K562 (cell line): ENCODE measurements at places on chromosomes 11 and 22. TPM values are rescaled to one million over a fixed set of nuclear protein-coding genes. Genes with fewer than 3 reads are reported as not detected.

DNA sequence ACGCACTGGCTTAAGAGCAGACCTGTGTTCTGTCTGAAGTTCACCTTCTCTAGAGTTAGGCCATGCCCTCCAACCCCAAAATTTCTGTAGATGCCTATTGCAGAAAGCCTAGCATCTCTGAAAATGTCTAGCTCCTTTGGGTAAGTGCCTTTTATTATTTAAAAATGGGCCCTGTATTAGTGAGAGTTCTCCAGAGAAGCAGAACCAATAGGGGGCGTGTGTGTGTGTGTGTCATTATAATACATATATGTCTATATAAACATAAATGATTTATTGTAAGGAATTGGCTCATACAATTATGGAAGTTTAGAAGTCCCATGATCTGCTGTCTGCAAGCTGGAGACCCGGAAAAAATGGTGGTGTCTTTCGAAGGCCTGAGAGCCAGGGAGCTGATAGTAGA, 144.7 kb downstream of the TTC17 start:
- H3K4me3 ChIP-seq, result no peak overlapping the region
- no peak for DNase-seq
- no peak overlapping the region for H3K27ac ChIP-seq

DNA sequence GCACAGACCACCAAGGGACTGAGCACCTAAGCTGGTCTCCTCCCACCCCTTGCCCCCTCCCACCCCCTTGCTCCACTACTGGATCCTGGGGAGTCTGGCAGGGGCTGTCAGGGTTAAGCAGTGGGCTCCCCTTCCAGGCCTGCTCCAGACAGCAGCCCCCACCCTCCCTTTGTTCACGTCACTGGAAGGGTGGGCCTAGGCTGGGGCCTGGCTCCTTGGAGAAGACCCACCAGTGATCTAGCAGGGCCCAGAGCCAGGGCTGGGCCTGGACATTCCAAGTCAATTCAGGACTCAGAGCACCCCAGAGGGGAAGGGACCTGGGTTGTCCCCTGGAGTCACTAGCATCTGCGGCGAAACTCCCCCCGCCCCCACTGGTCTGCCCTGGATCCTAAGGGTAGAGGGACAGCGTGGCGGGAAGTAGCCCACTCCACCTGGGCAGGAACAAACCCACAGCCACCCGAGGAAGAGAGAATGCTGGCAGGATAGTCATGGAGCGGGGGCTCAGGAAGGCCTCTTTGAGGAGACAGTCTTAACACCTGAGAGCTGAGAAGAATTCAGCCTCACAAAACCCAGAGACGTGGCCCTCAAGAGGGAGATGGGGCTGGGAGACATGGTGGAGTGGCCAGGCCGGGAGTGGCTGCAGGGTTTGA, 45.8 kb downstream of the IGLL1 start:
- H3K27ac ChIP-seq, result peak overlapping the region; percentile 61; the same call in 2 of the 3 replicates
- no peak for DNase-seq
- H3K4me1 ChIP-seq, result peaks cover 59% of the 10 kb centered on the region
- no peaks in the 10 kb centered on the region for H3K27me3 ChIP-seq
- no peak overlapping the region for H3K4me3 ChIP-seq
- no peaks in the 10 kb centered on the region for H3K36me3 ChIP-seq

DNA sequence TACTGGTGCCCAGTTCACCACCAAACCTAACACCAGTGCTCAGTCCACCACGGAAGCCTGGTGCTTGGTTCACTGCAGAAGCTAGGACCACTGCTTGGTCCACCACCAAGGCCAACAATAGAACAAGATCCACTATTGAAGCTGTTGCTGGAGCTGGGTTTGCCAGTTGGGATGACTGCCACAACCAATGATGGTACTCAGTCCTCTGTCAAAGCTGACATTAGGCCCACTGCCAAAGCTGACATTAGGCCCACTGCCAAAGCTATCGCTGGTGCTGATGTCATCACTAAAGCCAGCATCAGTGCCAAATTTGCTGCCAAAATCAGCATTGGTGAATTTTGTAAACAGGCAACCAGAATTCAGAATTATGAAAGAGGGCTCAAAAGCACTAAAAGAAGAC, 1850.2 kb upstream of the RAG2 start:
- H3K4me3 ChIP-seq, result no peak overlapping the region
- DNase-seq, result no peak
- H3K36me3 ChIP-seq, result no peaks in the 10 kb centered on the region
- no peak overlapping the region for H3K27ac ChIP-seq

DNA sequence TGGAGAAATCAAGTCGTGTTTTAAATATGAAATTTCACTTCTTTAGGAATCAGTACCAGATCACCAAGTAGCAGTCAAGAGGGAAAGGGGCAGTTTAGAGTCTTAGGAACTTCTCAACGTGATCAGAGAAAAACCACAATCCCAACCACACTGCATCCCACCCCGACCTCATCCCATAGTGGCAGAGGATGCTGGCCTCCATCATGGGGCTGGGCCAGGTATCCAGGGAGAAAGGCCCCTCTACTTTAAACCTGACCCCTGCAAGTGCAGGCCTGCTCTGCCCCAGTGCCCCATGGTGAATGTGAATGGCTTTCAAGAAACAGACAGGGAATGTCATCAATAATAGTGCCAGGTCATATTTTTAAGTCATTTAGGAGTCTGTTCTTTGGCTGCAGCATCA, 12.1 kb downstream of the CHST1 start:
- H3K4me3 ChIP-seq, result no peak overlapping the region
- no peak for DNase-seq
- peaks cover 24% of the 10 kb centered on the region for H3K4me1 ChIP-seq
- no peaks in the 10 kb centered on the region for H3K36me3 ChIP-seq

- peaks cover 72% of the 10 kb centered on the region for H3K4me1 ChIP-seq
- peaks cover 46% of the 10 kb centered on the region for H3K36me3 ChIP-seq
- no peaks in the 10 kb centered on the region for H3K27me3 ChIP-seq
- H3K4me3 ChIP-seq, result peak overlapping the region; percentile 89
- peak overlapping the region; percentile 100 for H3K27ac ChIP-seq
Measured at GRCh38 chr11:65899356-65900124, 648 bp downstream of the FOSL1 start.

GRCh38 chr22:48332438-48333322, 1495.0 kb downstream of the BRD1 start:
- no peak for DNase-seq
- H3K27me3 ChIP-seq, result no peaks in the 10 kb centered on the region
- no peaks in the 10 kb centered on the region for H3K4me1 ChIP-seq
- no peak overlapping the region for H3K4me3 ChIP-seq
- H3K36me3 ChIP-seq, result no peaks in the 10 kb centered on the region

DNA sequence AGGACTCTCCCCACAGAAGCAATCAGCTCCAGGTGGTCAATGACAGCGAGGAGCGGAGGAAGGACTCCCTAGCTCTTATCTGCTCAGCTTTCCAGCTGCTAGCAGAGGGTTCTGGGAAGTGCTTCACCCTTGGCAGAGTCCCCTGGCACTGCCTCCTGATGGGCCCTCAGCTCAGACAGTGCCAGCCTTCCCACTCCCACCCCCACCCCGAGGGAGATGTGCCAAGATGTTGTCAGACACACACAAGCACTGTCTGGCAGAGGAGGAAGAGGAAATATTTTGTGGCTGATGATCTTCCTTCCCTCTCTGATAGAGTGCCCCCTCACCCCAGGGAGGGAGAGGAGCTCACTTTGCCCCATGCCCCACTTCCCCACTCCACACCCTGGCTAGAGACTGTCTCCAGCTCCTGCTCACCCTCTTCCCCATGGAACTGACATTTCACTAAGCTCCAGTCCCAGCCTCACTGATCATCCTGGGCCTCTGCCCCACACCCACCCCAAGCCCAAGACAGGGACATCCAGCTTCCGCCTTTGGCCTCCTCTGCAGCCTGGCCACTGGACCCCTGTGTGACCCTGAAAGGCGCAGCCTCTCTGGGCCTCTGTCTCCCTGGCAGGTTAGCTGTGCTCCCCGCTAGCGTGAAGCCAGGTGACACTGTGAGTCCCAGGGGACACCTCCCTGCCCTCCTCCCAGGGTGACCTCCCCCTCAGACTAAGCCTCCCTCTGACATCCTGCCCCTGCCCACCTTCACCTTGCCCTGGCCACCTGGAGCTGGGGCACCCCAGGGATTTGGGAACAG, 44.5 kb downstream of the SLCO2B1 start:
- H3K27me3 ChIP-seq, result no peaks in the 10 kb centered on the region
- no peak overlapping the region for H3K27ac ChIP-seq
- no peaks in the 10 kb centered on the region for H3K4me1 ChIP-seq
- DNase-seq, result no peak
- no peaks in the 10 kb centered on the region for H3K36me3 ChIP-seq
- no peak overlapping the region for H3K4me3 ChIP-seq

GRCh38 chr11:129268371-129268770, 76.2 kb upstream of the ARHGAP32 start:
- H3K36me3 ChIP-seq, result no peaks in the 10 kb centered on the region
- DNase-seq, result no peak
- H3K4me1 ChIP-seq, result no peaks in the 10 kb centered on the region
- no peak overlapping the region for H3K27ac ChIP-seq

DNA sequence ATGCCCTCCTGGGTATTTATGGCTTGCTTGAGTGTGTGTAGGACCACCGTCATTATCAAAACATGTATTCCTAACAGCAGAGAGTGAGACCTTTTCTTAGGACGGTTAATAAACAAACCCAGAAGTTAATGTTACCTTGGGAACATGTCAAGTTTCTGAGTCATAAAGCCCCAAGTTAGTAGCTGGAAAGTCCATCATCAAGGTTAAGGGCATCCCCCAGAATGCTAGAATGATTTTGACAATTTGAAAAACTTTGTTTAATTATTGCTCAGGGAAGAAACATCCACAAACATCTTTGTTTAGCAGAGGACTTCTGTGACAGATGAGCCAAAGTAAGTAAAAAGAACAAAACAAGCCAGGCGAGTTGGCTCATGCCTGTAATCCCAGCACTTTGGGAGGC, 20.0 kb downstream of the CAVIN3 start:
- H3K27me3 ChIP-seq, result peaks cover 27% of the 10 kb centered on the region
- H3K4me3 ChIP-seq, result no peak overlapping the region
- H3K36me3 ChIP-seq, result no peaks in the 10 kb centered on the region
- no peaks in the 10 kb centered on the region for H3K4me1 ChIP-seq

GRCh38 chr22:49583341-49583740, 244.3 kb downstream of the BRD1 start:
- DNase-seq, result no peak
- H3K27me3 ChIP-seq, result no peaks in the 10 kb centered on the region
- H3K27ac ChIP-seq, result no peak overlapping the region
- H3K4me3 ChIP-seq, result no peak overlapping the region

DNA sequence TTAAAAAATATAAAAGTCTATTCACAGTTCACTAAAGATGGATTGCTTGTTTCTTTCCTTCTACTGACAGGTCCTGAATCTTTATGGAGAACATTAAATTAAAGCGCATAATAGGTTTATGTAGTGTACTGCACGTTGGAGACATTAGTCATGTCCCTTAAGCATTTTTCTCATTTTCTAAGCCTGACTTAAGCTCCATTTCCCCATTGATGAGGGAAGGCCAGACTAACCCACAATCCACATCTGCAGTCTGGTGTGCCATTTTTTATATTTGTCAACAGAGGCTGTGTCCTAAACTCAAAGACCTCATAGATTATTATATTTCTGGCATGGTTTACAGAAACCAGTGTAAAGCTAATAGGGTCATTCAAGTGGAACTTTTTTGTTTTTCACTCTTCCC, 39.9 kb downstream of the CADM1 start:
- no peaks in the 10 kb centered on the region for H3K4me1 ChIP-seq
- no peak for DNase-seq
- H3K36me3 ChIP-seq, result no peaks in the 10 kb centered on the region
- H3K27ac ChIP-seq, result no peak overlapping the region

GRCh38 chr11:2199466-2200341, 28.1 kb upstream of the TH start:
- no peaks in the 10 kb centered on the region for H3K4me1 ChIP-seq
- DNase-seq, result no peak
- no peaks in the 10 kb centered on the region for H3K36me3 ChIP-seq
- no peaks in the 10 kb centered on the region for H3K27me3 ChIP-seq

DNA sequence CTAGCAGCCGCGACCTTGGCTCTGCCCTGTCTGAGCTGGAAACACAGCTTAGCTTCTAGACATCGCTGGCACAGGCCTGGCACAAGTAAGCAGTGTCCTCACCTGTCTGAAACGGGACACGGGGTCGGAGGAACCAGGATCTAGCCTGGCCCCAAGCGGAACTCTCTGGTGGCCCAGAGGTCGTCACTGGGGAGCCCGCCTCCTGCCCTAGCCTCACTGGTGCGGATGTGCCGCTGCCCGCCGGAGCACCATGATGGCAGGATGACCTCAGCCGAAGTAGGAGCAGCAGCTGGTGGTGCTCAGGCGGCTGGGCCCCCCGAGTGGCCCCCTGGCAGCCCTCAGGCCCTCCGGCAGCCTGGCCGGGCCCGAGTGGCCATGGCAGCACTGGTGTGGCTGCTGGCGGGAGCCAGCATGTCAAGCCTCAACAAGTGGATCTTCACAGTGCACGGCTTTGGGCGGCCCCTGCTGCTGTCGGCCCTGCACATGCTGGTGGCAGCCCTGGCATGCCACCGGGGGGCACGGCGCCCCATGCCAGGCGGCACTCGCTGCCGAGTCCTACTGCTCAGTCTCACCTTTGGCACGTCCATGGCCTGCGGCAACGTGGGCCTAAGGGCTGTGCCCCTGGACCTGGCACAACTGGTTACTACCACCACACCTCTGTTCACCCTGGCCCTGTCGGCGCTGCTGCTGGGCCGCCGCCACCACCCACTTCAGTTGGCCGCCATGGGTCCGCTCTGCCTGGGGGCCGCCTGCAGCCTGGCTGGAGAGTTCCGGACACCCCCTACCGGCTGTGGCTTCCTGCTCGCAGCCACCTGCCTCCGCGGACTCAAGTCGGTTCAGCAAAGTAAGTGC, 871 bp downstream of the SLC35E4 start:
- H3K36me3 ChIP-seq, result no peaks in the 10 kb centered on the region
- H3K4me3 ChIP-seq, result peak overlapping the region; percentile 39
- no peak overlapping the region; the same call in 2 of the 3 replicates for H3K27ac ChIP-seq
- H3K27me3 ChIP-seq, result no peaks in the 10 kb centered on the region
- no peak for DNase-seq
- H3K4me1 ChIP-seq, result peaks cover 32% of the 10 kb centered on the region

DNA sequence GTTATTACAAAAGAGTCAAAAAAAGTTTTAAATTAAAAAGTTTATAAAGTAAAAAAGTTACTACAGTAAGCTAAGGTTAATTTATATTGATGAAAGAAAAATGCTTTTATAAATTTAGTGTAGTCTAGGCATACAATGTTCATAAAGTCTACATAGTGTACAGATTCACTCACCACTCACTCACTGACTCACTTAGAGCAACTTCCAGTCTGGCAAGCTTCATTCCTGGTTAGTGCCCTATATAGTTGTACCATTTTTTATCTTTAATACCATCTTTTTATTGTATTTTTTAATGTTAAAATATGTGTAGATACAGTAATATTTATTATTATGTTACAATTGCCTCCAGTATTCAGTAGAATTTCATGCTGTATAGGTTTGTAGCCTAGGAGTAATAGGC, 2.6 kb upstream of the MMP10 start:
- no peaks in the 10 kb centered on the region for H3K27me3 ChIP-seq
- no peak overlapping the region for H3K27ac ChIP-seq
- H3K36me3 ChIP-seq, result no peaks in the 10 kb centered on the region
- DNase-seq, result no peak

RAD9A gene
- 33.3 and 41.2 TPM in 2 replicates for total RNA-seq

DDI1 gene
- total RNA-seq, result not detected in 2 replicates

FOLR1 gene
- 0.49 and 0.92 TPM in 2 replicates for total RNA-seq

DEFB131B gene
- total RNA-seq, result not detected in 2 replicates

PATE2 gene
- not detected in 2 replicates for total RNA-seq

SOX6 gene
- total RNA-seq, result 8.0 and 9.4 TPM in 2 replicates

USP2 gene
- 16.9 TPM in 2 replicates for total RNA-seq

MRE11 gene
- total RNA-seq, result 30.4 and 34.1 TPM in 2 replicates

LDHA gene
- total RNA-seq, result 739 and 755 TPM in 2 replicates
